ENCODE measurements at places on chromosomes 2 and 18. TPM values are rescaled to one million over a fixed set of nuclear protein-coding genes. Genes with fewer than 3 reads are reported as not detected.

The HES6 gene
- total RNA-seq, result 23.2 TPM

The FASTKD2 gene
- 58.4 TPM for total RNA-seq

The OR6B2 gene
- not detected for total RNA-seq

The POTEC gene
- not detected for total RNA-seq

The TEKT4 gene
- not detected for total RNA-seq

The ITPRIPL1 gene
- 2.3 TPM for total RNA-seq

The NGEF gene
- total RNA-seq, result 2.1 TPM

The OXER1 gene
- not detected for total RNA-seq

The PFN4 gene
- total RNA-seq, result 0.43 TPM

The SERPINB4 gene
- total RNA-seq, result 63.5 TPM

The THUMPD2 gene
- 19.4 TPM for total RNA-seq

The SERPINB8 gene
- 41.0 TPM for total RNA-seq

The IL36A gene
- total RNA-seq, result 1.0 TPM

The MTERF4 gene
- total RNA-seq, result 37.0 TPM

The PCARE gene
- not detected for total RNA-seq

The INO80C gene
- total RNA-seq, result 7.4 TPM

The CDH2 gene
- 0.34 TPM for total RNA-seq

The INPP4A gene
- total RNA-seq, result 21.9 TPM

The CHN1 gene
- 1.3 TPM for total RNA-seq

The IL1R2 gene
- total RNA-seq, result 1.7 TPM

The ARHGEF4 gene
- total RNA-seq, result 81.4 TPM

The FAP gene
- total RNA-seq, result 1.7 TPM

The WNT10A gene
- total RNA-seq, result 7.5 TPM

The FOXI3 gene
- total RNA-seq, result not detected

The UGT1A6 gene
- 5.5 TPM for total RNA-seq

The EVA1A gene
- 5.1 TPM for total RNA-seq
